ENCODE measurements at places on chromosomes 1 and 21. TPM values are rescaled to one million over a fixed set of nuclear protein-coding genes. Genes with fewer than 3 reads are reported as not detected.

DNA sequence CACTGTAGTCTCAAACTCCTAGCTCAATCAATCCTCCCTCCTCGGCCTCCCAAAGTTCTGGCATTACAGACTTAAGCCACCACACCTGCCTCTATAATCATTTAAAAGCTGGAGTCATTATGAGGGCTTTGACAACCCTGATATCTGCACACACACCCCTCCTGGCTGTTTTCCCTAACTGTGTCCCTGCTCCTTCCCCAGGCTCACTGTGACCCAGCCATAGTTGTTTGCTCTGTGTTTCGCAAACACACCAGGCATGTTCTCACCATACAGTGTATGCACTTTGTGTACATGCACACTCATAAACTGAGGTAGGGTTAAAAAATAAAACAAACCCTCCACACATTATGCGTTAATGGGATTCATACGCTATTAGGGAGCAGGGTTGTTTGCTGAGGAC lies 21.8 kb upstream of the IL20 start:
- no peak overlapping the region for H3K4me3 ChIP-seq
- no peak overlapping the region for H3K27ac ChIP-seq
- H3K4me1 ChIP-seq, result no peaks in the 10 kb centered on the region
- no peaks in the 10 kb centered on the region for H3K36me3 ChIP-seq

GRCh38 chr1:91325456-91325855 lies 79.2 kb downstream of the HFM1 start:
- no peaks in the 10 kb centered on the region for H3K4me1 ChIP-seq
- H3K36me3 ChIP-seq, result no peaks in the 10 kb centered on the region
- DNase-seq, result no peak
- H3K27me3 ChIP-seq, result no peaks in the 10 kb centered on the region
- H3K27ac ChIP-seq, result no peak overlapping the region

DNA sequence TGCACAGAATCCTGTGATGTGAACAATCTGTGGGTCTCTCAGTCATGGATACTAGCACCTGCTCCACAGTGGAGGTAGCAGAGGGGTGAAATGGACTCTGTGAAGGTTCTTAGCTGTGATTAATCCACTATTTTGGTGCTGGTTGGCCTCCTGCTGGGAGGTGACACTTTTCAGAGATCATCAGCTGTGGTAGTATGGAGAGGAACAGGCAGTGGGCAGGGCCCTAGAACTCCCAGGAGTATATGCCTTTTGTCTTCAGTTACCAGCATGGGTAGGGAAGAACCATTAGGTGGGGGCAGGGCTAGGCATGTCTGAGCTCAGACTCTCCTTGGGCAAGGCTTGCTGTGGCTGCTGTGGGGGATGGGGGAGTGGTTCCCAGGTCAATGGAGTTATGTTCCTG lies 54.0 kb upstream of the KCNJ15 start:
- H3K4me3 ChIP-seq, result no peak overlapping the region
- no peaks in the 10 kb centered on the region for H3K4me1 ChIP-seq
- H3K27ac ChIP-seq, result no peak overlapping the region
- no peaks in the 10 kb centered on the region for H3K27me3 ChIP-seq
- no peaks in the 10 kb centered on the region for H3K36me3 ChIP-seq
- DNase-seq, result no peak

- no peaks in the 10 kb centered on the region for H3K36me3 ChIP-seq
- peaks cover 6% of the 10 kb centered on the region for H3K4me1 ChIP-seq
- peak overlapping the region; percentile 87 for H3K27ac ChIP-seq
- peak overlapping the region; percentile 84 for H3K4me3 ChIP-seq
- DNase-seq, result peak; percentile 33
Observed at GRCh38 chr1:236522937-236523703, 662 bp upstream of the LGALS8 start.

Gene ACOT11
- total RNA-seq, result 16.2 TPM

Gene SLC30A10
- 0.69 TPM for total RNA-seq

Gene SPRR1B
- not detected for total RNA-seq

Gene LCE1B
- not detected for total RNA-seq

Gene SH3D21
- total RNA-seq, result 11.3 TPM

All from uterus (tissue), 4 donors.